Activated naive CD4-positive, alpha-beta T cell treated with anti-CD3 and anti-CD28 coated beads, Interleukin-2, amount 50 U/mL, for 72 hours (primary cell): ENCODE measurements at places on chromosomes 4 and X.

DNA sequence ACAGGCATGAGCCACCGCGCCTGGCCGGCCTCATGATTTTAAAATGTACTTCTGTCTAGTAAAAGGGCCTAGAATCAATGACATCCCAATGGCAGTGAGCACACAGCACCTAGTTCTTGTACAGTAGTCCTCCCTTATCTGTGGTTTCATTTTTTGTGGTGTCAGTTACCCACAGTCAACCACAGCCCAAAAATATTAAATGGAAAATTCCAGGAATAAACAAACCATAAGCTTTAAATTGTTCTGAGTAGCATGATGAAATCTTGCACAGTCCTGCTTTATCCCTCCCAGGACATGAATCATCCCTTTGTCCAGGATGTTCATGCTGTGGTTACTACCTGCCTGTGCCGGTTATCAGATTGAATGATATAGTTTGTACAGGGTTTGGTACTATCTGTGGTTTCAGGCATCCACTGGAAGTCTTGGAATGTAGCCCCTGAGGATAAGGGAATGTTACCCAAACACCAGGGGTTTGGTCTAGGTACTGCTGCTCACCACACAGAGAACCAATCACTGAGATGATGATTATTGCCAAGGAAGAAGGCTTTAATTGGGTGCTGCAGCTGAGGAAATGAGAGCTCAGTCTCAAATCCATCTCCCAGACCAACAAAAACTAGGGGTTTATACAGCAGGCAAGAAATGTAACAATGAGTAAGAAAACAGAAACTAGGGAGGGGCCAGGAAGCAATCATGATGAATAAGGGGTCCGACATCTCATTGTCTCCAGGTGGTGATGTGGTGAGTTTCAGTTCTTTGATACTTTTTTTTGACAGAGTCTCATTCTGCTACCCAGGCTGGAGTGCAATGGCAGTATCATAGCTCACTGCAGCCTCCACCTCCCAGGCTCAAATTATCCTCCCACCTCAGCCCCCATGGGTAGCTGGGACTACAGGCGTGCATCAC, 16.2 kb upstream of the FHL1 start:
- peak; percentile 4 for DNase-seq

GRCh38 chr4:79679859-79680258, 271.8 kb upstream of the GK2 start:
- DNase-seq, result no peak

DNA sequence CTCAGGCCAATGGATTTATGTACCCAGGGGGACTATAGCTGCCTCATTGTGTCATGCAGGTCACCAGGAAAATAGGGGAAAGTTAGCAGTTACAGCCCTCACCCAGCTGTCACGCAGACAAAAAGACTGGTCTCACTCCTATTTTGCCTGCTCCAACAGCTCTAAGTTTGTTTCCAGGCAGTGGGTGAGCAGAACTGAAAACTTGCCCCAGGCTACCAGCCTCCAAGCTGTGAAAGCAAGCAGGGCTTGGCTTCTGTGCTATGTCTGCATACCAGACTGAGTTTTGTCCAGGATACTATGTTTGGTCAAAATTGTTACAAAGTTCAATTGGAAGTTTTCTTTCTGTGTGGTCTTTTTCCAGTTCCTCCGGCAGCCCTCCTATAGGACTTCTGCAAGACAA, 628.4 kb downstream of the FAM133A start:
- DNase-seq, result no peak

- no peak for DNase-seq
These were observed 254.4 kb upstream of the PGRMC2 start for GRCh38 chr4:128542047-128542446.

- no peak for DNase-seq
These were observed 226.3 kb upstream of the LDB2 start for GRCh38 chr4:17124767-17125166.
